ENCODE measurements at places on chromosomes 12 and 14. TPM values are rescaled to one million over a fixed set of nuclear protein-coding genes. Genes with fewer than 3 reads are reported as not detected.

The P2RX2 gene
- total RNA-seq = not detected

The DBX2 gene
- total RNA-seq = 0.24 TPM

DNA sequence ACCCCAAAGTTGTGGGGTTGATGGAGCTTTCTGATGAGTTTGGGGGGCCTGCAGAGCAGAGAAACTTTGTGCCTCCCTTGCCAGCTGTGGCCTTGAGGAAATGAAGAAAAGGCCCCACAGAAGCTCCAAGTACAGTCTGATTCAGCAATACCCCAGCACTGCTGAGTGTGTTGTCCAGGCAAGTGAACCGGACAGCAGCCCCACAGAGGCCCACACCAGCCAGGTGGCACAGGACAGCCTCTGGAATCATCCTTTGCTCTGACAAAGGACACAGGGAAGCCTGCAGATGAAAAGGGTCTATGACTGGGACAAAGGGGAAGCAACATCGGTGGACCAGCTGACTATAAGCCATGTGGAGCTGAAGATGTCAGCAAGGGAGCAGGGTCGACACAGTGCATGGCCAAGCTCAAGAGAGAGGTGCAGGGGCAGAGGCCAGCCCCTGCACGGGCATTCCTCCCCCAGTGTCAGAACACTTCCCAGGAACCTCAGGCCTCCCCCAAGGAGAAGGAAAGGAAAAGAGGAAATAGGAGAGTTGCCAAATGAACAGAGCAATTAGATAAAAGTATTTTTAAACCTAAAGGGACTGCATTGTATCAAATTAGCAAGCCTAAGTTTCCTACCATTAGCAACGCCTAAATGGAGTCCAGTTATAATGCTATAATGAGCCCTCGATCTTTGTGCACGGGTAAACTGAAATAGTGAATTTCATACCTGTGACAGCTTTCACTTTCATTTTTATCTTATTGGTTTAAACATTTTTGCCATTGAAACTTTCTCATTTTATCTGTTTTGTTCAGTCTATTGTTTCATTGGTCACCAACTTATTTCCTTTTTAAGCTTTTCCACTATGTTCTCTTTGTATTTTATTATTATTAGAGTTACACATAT is 46.3 kb upstream of the PTGDR start:
- no peak for DNase-seq

- DNase-seq = no peak
Observed at GRCh38 chr12:93943780-93944179, 204.6 kb upstream of the PLXNC1 start.

GRCh38 chr12:102406033-102406584 is 74.3 kb downstream of the IGF1 start:
- peak; percentile 73 for DNase-seq
